ENCODE measurements at places on chromosomes 5 and 9.
A peak's percentile ranks its signal among the peaks of the same experiment; 100 is the strongest.

GRCh38 chr9:7542126-7542525 lies 257.5 kb downstream of the DMAC1 start:
- H3K36me3 ChIP-seq: no peaks in the 10 kb centered on the region
- no peak overlapping the region for H3K27ac ChIP-seq
- no peak overlapping the region for H3K4me3 ChIP-seq
- H3K27me3 ChIP-seq: no peaks in the 10 kb centered on the region
- DNase-seq: no peak
- no peaks in the 10 kb centered on the region for H3K4me1 ChIP-seq

GRCh38 chr5:95671826-95672225 lies 11.0 kb downstream of the SPATA9 start:
- H3K27me3 ChIP-seq: no peaks in the 10 kb centered on the region
- peaks cover 23% of the 10 kb centered on the region for H3K4me1 ChIP-seq
- no peaks in the 10 kb centered on the region for H3K36me3 ChIP-seq
- no peak for DNase-seq

DNA sequence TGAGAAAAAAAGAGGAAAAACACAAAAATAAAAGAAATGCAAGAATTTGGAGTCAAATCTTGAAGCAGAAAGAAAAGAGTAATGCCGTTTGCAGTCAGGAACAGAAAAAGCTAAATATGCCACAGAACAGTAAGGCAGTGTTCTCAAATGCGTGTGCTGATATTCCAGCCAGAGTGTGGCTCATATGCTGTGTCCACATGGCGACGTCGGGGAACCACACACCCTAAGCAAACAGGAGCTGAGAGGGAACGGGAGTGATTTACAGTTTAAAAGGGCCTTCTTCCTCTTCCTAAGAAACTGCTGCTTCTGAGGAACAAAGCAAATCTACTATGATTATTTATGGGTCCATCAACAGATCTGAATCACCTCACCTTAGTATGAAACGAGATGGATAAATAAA lies 42.7 kb downstream of the DDX31 start:
- no peak overlapping the region for H3K27ac ChIP-seq
- H3K4me3 ChIP-seq: no peak overlapping the region
- no peak for DNase-seq
- H3K36me3 ChIP-seq: peaks cover 8% of the 10 kb centered on the region

- no peaks in the 10 kb centered on the region for H3K27me3 ChIP-seq
- no peak overlapping the region for H3K27ac ChIP-seq
- no peak overlapping the region for H3K4me3 ChIP-seq
Observed at GRCh38 chr9:122379340-122379739, 8.5 kb downstream of the PTGS1 start.

- no peaks in the 10 kb centered on the region for H3K27me3 ChIP-seq
- no peaks in the 10 kb centered on the region for H3K36me3 ChIP-seq
- DNase-seq: no peak
- H3K4me3 ChIP-seq: no peak overlapping the region
- no peaks in the 10 kb centered on the region for H3K4me1 ChIP-seq
Observed at GRCh38 chr9:636931-637591, 204.4 kb upstream of the DMRT1 start.

DNA sequence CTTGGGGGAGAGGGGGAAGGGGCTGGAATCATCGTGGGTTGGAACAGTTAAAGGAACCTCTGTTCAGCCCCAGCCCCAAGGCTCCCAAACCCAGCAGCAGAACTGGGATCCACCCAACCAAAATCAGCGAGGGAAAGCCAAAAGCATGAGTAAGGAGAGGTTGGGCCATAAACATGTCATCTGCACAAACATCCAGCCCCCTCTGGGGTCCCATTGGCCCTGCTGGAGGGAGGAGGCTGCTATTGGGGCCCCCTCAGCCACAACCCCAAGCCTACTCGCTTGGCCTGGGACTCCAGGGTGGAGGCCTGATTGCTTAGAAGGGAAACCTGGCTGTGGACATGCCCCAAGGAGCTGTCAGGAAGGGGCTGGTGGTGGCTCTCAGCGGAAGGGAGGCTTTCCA lies 154.9 kb downstream of the FGF18 start:
- H3K4me3 ChIP-seq: no peak overlapping the region
- H3K36me3 ChIP-seq: no peaks in the 10 kb centered on the region
- no peak overlapping the region for H3K27ac ChIP-seq
- no peak for DNase-seq

DNA sequence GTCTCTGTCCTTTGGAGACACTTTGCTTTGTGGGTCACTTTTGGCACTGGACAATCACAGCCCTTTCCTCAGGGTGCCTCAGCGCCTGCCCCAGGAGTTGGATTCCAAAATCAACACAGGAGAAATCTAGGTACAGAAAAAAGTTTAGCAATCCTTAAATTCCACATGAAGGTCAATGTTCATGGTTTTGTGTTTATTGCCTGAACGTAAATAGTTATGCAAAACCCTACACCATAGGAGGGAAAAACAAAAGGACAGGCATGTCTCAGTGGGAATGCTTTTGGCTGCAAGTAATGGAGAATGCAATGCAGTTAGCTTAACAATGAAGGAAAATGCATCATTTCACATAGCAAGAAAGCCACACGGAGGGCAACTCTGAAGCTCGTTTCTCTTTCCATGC lies 6.5 kb upstream of the HMCN2 start:
- DNase-seq: no peak
- peaks cover 4% of the 10 kb centered on the region for H3K4me1 ChIP-seq
- H3K36me3 ChIP-seq: no peaks in the 10 kb centered on the region
- no peak overlapping the region for H3K27ac ChIP-seq
- H3K4me3 ChIP-seq: no peak overlapping the region
- peaks cover 25% of the 10 kb centered on the region for H3K27me3 ChIP-seq

- no peak overlapping the region for H3K4me3 ChIP-seq
- H3K36me3 ChIP-seq: no peaks in the 10 kb centered on the region
- peak; percentile 13 for DNase-seq
- no peaks in the 10 kb centered on the region for H3K27me3 ChIP-seq
Observed at GRCh38 chr5:147037515-147038205, 159.1 kb upstream of the PPP2R2B start.

DNA sequence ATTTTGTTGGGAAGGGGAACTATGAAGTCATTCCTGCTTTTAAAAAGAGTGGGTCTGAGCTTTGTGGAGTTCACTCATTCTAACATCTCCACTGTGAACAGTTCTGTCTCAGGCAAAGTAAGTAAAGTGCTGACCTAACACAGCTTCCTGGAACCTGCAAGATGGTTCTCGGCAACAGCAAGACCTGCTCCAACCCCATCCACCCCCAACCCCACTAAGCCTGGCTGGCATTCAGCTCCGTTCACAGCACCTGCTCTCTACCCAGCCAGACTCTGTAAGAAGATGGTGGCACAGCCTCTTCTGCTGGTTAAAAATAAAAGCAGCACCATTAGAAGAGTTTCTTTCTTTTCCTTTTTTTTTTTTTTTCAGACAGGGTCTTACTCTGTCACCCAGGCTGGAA lies 42.0 kb downstream of the EPB41L4B start:
- H3K4me3 ChIP-seq: no peak overlapping the region
- no peak overlapping the region for H3K27ac ChIP-seq
- DNase-seq: no peak

DNA sequence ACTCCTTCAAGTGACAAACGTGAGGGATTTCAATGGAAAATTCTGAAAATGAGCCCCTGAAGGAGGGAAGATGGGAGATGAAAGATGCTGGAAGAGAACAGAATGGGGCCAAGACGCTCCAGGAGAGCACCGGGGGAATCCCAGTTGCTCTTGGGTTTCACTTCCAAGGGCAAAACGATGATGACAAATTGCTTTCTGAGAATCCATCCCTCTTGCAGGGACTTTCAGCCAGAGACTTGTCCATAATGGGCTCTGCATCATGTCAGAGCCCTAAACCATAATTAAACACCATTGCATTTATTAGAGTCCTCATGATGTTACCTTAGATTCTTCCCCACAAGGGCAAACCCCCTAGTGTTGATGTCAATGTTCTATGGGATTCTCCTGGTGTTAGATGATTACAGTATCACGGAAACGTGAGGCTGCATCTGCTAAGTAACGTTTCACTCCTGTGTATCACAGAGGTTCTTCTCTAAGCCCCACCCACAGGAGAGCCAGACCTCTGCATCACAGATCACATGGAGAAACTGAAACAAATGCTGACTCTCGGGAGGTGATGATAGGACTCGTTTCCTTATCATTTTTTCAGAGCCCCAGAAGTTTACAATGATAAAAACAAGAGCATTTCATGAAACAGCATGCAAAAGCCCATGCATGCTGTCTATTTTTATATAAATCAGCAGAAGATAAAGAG lies 114.4 kb downstream of the TENT4A start:
- no peaks in the 10 kb centered on the region for H3K36me3 ChIP-seq
- H3K4me3 ChIP-seq: no peak overlapping the region
- no peaks in the 10 kb centered on the region for H3K27me3 ChIP-seq
- no peaks in the 10 kb centered on the region for H3K4me1 ChIP-seq
- DNase-seq: no peak

DNA sequence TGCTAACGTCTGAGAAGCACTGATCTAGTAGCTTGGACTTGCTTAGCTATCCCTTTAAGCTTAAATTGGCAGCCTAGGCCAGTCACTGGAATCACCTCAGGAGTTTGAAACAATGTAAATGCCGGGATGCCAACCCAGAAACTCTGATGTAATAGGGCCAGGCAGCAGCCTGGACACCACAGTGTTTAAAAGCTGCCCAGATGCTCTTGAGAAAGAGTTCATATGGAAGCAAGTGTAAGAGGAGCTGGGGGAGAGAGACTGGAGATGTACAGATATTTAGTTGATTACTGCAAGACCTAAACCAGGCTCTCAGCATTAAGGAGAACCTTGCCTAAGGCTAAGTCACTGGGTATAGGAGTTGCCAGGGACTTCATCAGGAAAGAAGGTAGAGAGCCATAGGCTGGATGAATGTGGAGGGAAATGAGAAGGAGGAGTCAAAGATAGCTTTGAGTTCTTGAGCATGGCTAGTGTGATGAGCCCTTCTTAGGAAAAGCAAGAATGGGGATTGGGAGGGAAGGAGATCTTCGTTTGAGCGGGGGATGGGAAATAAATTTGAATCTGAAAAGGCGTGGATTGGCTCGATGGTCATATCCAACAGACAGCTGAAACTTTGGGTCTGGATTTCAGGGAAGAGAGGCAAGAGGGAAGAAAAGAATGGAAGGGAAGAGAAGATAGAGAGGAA lies 392.9 kb upstream of the WWC1 start:
- no peak for DNase-seq
- H3K4me1 ChIP-seq: no peaks in the 10 kb centered on the region
- no peak overlapping the region for H3K27ac ChIP-seq
- H3K27me3 ChIP-seq: no peaks in the 10 kb centered on the region
- no peak overlapping the region for H3K4me3 ChIP-seq
- no peaks in the 10 kb centered on the region for H3K36me3 ChIP-seq

DNA sequence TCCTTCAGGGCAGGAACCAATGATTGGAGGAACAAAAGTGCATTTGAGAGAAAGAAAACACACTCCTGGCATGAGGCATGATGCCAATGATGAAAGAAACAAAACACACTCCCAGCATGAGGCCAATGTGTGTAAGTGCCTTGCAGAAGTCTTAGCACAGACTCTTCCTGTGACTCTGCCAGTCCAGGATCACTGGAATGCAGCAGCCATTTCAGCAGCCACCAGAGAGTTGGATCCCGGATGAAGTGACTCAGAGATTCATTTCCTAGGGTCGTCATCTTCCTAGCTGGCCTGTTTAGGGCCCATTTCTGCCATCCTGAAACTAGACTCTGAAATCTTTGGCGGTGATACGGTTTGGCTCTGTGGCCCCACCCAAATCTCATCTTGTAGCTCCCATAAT lies 212.5 kb downstream of the CFAP90 start:
- H3K4me3 ChIP-seq: no peak overlapping the region
- DNase-seq: no peak
- no peaks in the 10 kb centered on the region for H3K27me3 ChIP-seq
- no peaks in the 10 kb centered on the region for H3K36me3 ChIP-seq
- H3K27ac ChIP-seq: no peak overlapping the region

GRCh38 chr5:147860641-147861025 lies 17.9 kb upstream of the SCGB3A2 start:
- no peak for DNase-seq
- H3K27me3 ChIP-seq: no peaks in the 10 kb centered on the region
- no peak overlapping the region for H3K4me3 ChIP-seq
- H3K27ac ChIP-seq: no peak overlapping the region

- H3K27ac ChIP-seq: no peak overlapping the region
- H3K27me3 ChIP-seq: no peaks in the 10 kb centered on the region
- H3K4me3 ChIP-seq: no peak overlapping the region
- peaks cover 5% of the 10 kb centered on the region for H3K36me3 ChIP-seq
- H3K4me1 ChIP-seq: no peaks in the 10 kb centered on the region
Observed at GRCh38 chr9:126428534-126429175, 102.0 kb downstream of the MVB12B start.

DNA sequence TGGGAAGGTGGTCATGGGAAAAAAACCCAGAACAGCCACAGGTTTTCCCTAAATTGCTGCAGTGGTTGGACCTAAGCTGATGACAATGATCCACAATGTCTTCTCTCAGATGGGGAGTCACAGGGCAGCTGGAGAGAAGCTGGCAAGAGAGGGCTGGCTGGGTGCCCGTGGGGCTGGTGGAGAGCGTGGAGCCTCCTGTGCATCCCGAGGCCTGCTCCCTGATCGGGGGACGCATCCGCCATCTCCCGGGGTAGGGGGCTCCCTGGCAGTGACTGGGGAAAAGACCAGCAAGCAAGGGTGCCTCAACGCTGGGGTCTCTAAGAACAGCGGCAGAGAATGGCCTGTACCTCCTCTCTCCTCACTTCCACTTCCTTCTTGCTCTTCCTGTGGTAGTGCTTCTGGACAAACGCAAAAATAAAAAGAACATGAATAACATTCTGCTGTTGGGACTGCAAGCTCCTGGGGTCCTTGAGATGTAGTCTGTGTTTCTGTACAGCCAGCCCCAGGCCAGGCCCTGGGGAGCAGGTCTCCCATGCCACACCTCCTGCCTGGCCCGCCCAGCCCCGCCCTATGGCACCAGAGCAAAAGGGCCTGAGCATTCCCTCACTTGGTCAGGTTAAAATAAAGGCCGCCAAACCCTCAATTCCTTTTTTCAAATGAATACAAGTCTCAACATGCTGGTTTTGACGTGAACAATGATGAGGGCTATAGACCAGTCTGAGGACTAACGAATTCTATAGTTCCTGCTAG lies 7.0 kb upstream of the MRNIP start:
- DNase-seq: no peak
- no peaks in the 10 kb centered on the region for H3K27me3 ChIP-seq
- no peak overlapping the region for H3K4me3 ChIP-seq
- H3K4me1 ChIP-seq: no peaks in the 10 kb centered on the region
- peaks cover 4% of the 10 kb centered on the region for H3K36me3 ChIP-seq
- H3K27ac ChIP-seq: no peak overlapping the region

- H3K4me1 ChIP-seq: peaks cover 75% of the 10 kb centered on the region
- H3K4me3 ChIP-seq: no peak overlapping the region
- no peaks in the 10 kb centered on the region for H3K27me3 ChIP-seq
- DNase-seq: peak; percentile 80
- peak overlapping the region; percentile 42 for H3K27ac ChIP-seq
Observed at GRCh38 chr9:110066929-110067716, 140.8 kb downstream of the C9orf152 start.

DNA sequence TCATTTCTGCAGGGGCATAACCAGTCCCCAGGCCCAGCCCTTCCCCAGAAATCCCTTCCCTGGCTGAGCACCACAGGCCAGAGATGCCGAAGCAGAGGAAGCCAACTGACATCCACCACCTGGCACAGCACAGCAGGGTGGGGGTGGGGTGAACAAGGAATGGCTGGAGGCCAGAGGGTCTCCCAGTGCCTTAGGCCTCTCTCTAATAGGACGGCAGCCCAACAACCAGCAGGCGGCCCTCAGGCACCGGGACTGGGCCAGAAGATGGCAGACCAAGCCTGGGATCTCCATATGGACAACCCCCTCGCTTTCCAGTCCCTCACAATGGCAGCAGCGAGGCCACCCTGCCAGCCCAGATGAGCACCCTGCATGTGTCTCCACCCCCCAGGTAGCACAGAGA lies 13.2 kb downstream of the PDLIM4 start:
- DNase-seq: no peak
- no peak overlapping the region for H3K27ac ChIP-seq
- H3K4me1 ChIP-seq: peaks cover 13% of the 10 kb centered on the region
- peaks cover 29% of the 10 kb centered on the region for H3K36me3 ChIP-seq
